Stimulated activated CD8-positive, alpha-beta memory T cell treated with anti-CD3 and anti-CD28 coated beads, Interleukin-7, amount 100 ng/mL, for 4 hours (primary cell): ENCODE measurements at places on chromosomes 1 and 21.

GRCh38 chr1:76281306-76281705, 206.8 kb downstream of the ST6GALNAC3 start:
- no peak for DNase-seq

DNA sequence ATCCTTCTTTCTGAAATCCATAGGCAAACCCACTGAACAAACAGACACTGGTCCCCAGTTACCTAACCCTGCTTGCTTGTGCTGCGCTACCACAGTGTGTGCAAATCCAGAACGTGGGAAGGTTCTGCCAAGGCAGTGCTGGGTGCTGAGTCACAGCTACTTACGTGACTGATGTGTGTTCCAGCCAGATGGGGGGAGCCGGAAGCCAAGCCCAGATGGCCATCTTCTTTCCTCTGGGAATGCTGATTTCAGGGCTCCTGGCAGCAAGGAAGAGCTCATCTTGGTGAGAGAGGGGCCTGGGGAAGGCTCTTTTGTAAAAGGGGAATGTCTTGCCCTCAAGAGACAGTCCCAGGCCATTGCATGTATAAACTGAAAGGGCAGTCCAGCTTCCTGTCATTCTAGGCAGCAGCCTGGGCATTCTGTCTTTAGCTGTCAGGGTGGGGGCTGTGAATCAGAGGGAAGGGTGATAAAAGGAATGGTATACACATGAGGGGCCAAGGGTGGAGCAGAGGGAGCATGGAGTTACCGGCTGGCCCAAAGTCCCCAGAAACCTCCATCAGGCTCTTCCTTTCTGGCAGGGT, 54.1 kb downstream of the CD46 start:
- DNase-seq: no peak

DNA sequence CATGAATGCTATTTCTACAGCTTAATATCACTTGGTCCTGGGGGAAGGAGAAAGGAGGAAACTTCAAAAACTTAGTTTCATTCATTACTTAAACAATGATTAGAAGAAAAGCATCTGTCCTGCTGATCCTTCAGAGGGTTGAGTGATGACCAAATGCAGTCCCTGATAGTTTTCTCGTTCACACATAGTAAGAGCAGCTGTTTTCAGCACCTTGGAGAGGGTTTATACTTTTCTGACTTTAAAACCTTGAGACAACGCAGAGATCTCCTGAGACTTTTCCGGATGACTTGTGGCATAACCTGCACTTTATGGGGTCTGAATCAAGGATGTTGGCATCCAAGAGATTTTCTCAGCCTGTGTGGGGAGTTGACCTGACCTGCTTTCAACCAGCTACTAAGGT, 94.0 kb upstream of the KCND3 start:
- no peak for DNase-seq

DNA sequence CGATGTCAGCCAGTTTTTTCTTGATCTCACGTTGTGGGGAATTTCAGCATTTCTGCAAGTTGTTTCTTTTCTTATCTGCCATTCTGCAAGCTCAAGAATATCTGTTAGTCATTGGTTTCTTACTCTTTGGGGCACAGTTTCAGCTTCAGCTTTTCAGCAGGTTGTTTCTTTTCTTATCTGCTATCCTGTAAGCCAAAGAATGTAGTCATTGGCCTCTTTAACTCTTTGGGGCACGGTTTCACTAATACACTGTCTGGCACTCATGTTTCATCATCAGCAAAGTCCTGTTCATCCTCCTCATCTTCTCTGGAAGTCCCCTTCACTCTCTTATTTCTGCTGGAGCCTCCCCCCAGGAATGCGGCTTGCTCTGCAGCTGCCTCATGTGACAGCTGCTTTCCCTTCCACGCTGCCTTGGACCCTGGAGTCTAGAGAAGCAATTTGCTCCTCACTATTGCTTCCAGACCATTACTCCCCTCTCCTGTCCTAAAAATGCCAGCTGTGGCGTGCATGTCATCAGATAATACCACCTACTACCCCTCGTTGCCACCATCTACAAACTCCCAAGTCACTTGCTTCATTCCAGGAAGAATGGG, 67.0 kb upstream of the CACNA1E start:
- DNase-seq: no peak

DNA sequence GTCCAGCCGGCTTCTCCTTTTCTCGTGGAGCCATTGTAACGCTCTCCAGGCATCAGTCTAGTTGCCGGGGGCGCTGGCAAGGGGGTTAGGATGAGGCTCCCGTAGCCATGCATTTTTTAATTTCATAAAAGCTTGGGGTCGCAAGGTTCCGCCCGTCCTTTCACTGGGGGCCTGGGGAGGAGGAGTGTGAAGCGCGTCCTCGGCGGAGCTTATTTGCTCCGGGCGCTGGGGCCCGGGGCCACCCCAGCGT, 1.6 kb downstream of the ADGRL2 start:
- DNase-seq: no peak

DNA sequence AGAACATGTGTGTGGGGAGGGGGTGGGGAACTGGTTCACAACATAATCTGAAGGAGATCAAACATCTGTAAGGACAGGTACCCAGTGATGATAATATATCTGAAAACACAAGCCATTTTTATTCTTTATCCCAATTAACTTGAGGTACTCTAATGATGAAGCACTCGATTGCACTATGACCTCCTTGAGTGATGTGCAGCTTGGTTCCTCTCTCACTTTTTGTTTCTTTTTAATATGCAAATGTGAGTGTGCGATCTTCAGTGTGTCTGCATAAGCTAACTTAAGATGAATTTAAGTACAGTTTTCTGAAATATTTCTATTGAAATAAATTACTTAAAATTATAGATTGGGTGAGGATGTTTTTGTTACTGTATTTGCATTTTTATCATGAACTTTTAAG, 50.6 kb upstream of the ANGPTL1 start:
- DNase-seq: no peak
